ENCODE measurements at places on chromosomes 7 and 10.

GRCh38 chr7:90841759-90842429 lies 245.8 kb downstream of the CDK14 start:
- DNase-seq, result no peak

DNA sequence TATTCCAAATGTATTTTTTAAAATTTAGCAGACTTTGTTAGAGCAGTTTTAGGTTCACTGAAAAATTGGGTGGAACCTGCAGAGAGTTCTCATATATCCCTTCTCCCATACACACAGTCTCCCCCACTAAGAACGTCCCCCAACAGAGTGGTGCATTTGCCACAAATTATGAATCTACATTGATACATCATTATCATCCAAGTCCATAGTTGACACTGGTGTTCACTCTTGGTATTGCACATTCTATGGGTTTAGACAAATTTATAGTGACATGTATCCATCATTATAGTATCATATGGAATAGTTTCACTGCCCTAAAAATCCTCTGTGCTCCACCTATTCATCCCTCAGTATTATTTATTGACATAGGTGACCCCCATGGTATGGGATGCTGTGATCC lies 97.3 kb upstream of the AFAP1L2 start:
- no peak for DNase-seq

DNA sequence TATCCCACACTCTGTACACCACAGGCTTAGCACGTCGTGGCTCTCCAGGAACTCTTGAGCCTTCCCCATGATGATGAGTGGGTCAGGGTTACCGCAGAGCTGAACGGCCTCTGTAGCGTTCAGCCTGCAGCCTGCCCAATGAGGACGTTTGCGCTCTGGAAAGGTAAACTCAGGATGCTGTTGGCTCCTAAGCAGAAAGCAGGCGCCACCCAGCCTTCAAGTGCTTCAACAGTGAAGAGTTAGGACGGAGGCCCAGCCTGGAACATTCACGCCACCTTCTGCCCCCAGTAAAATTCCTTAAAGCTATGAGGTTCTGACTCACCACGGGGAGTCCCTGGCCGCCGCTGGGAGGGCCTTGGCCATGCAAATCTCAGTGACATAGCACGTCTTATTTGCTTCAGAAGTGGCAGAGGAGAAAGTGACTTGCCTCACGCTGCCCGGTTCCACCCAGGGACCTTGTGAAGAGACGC lies 161.5 kb upstream of the SH2B2 start:
- DNase-seq, result no peak

DNA sequence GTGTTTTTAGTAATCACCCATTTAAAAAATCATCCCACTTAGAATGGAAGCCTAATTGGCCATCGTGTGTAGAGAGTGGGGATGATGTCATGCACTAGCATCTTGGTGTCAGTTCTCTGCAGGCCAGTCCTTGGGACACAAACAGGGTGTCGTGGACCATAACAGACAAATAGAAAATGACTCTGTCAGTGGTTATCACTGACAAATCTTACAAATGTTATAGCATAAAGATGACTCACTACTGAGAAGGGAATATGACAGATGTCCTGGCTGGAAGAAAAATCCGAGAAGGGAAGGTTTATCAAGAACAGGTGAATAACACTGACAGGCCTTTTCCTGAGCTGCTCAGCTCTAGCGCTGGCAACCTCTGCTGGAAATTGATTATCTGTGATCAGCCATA lies 10.6 kb downstream of the CABCOCO1 start:
- DNase-seq, result no peak

DNA sequence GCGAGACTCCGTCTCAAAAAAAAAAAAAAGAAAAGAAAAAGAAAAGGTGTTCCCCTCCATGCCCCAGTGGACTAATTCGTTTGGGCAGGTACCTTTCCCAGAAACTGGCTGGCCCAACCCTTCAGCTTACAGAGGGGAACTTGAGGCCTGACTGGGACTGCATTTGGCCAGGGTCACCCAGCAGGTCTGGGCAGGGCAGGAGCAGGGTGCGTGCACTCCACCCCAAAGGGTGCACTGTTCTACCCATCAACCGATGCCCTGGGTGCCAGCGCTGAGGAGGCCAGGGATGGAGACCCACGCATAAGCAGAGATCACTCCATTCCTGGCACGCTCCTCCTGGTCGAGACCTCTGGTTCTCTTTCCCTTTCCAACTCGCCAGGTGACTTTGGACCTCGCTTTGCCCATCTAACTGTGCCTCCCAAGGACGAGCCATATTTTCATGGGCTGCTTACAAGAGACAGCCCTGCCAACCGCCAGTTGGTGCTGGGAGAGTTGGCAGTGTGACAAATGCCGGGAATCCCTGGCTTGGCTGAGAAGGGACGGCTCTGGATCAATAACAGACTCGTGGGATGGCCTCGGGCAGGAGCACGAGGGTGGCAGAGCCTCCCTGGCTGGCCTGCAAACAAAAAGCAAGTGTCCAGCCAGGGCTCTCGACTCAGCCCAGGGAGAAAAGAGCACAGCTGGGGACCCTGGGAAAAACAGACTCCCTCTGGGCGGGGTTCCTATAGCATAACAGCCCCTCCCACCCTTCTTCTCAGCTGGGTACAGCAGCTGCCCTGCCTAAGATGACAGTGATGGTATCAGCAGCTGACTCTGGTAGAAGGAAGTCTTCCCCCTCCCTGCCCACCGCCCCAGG lies 7.9 kb downstream of the HSPB1 start:
- DNase-seq, result no peak

GRCh38 chr7:20958572-20958971 lies 171.9 kb upstream of the SP8 start:
- DNase-seq, result no peak

DNA sequence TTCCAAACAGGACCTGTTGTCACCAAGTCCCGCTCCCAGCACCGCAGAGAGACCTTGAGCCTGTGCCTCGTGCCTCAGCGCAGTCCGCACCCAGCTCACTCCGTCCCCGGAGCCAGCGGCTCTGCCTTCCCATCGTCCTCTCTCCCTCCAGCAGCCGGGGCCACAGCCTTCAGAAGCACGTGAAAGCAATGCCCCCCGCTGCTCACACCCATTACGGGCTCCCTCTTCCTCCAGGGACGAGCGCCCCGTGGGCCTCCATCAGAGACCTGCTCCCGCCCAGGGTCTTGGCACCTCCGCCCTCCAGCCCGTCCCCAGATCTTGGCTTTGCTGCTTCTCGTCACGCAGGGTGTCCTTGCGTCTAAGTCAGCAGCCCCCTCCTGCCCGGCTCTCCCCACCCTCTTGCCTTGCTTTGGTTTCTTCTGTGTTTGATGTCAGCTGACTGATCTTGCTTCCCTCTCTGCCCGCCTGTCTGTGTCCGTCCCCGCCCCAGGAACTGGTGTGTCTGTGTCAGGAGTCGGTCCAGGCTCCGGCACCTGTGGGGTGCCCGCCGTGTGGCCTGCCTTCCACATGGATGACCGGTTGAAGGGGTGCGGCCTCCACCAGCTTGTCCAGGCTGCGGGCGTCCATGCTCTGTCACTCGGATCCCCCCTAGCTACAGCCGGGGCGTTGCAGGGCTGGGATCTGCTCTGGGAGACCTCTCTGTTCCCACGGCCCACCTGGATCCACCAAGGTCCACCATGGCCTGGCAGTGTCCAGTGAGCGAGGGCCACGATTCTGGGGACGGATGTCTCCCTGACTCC lies 61.9 kb downstream of the FOXL3 start:
- no peak for DNase-seq

GRCh38 chr10:49756641-49757040 lies 5.5 kb downstream of the OGDHL start:
- no peak for DNase-seq

- DNase-seq, result no peak
These were observed 88.0 kb downstream of the PDGFA start for GRCh38 chr7:431658-432111.
